Posterior cingulate gyrus (tissue), 11 donors: ENCODE measurements at places on chromosomes 11 and 22.
A peak's percentile ranks its signal among the peaks of the same experiment; 100 is the strongest.

- no peak for DNase-seq
Observed at GRCh38 chr11:14029971-14030920, 67.7 kb downstream of the SPON1 start.

DNA sequence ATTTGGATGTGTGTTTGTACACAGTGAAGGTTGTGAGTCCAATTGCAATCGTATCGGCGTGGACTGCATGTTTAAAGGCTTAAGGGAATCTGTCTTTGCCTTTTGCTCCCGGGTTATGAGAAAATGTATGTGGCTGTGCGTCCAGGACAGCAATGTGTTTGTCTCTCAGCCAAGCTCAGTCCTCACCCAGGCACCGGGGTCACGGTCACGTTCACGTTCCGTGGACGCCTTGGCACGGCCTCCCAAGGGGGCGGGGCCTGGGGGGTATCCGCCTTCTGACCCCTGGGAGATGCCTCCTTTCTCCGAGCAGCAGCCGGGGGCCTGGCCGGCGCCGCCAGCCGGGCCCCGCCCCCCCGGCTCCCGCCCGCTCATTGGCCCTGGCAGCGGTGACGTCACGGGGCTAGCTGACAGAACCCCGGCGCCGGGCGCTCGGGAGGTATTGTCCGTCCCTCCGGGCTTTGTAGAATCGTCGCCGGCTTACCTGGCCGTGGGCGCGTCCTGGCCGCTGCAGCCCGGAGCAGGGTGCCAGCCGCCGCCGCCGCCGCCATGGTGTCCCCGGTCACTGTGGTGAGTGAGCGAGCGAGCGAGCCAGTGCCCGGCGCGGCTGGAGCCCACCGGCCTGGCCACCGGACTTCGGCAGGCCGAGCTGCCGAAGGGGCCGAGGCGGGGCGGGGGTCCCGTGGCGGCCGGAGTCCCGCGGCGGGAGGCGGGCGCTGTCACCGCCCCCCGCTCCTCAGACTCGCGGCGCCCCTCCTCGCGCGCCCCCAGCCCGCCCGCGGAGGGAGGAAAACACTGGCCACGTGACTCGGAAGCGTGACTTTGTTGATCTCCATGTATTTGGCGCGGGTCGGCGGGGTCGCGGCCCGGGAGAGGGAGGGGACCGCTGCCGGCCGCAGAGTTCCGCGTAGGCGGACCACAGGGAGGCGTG lies at the start of gene TMEM86A:
TSS of gene TMEM86A (plus strand) at position 439 of the 928 bp plus-strand sequence. CDS start at position 547, 108 bp downstream.
- peak; percentile 93 for DNase-seq

DNA sequence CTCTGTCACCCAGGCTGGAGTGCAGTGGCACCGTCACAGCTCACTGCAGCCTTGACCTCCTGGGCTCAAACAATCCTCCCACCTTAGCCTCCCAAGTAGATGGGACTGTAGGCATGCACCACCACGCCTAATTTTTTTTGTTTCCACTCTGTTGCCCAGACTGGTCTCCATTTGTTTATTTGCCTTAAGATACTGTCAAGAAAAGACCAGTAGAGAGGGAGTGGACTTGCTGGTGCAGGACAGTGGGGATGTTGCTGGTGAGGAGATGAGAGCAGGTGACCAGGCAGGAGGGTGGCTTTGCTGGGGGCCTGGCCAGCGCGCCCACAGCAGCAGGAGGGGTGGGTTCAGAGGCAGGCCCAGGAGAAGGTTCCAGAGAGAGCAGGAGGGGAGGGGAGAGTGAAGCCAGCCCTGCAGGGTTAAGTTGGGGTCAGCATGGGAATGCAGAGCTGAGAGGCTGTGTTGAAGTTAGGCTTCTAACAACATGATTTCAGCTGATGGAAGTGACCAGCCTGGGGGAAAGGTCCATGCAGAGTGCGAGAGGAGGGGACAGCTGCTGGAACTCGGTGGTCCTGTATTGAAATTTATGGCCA lies 35.8 kb downstream of the NADSYN1 start:
- DNase-seq, result no peak

- DNase-seq, result no peak
Observed at GRCh38 chr11:81220146-81220895, 1513.3 kb downstream of the FAM181B start.
